ENCODE measurements at places on chromosomes 11 and 22.

GRCh38 chr11:26186389-26186788 lies 145.5 kb upstream of the ANO3 start:
- no peak for DNase-seq

GRCh38 chr11:112801025-112801816 lies 160.0 kb upstream of the NCAM1 start:
- no peak for DNase-seq

DNA sequence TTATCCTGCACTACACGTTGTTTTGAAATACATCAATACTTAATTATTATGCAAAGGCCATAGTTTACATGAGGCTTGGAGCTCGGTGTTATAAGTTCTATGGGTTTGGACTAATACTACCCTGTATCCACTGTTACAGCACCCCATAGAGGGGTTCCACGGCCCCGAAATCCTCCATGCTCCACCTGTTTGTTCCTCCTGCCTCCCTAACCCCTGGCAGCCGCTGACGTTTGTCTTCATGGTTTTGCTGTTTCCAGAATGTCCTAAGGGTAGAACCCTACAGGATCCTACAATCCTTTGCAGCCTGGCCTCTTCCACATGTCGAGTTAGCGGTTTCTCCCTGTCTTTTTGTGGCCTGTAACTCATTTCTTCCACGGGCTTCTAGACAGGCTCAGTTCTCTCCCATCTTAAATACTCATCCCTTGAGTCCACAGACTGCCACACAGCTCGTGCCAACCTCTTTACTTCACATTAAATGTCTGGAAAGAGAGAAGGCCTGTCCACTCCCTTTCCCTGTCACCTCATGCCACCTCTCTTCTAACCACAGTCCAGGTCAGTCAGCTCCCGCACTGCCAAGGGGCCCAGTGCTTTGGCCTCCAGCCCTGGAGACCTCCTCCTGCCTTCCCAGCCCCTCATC lies 42.4 kb upstream of the TH start:
- DNase-seq: no peak

- no peak for DNase-seq
These were observed 39.4 kb downstream of the OPCML start for GRCh38 chr11:133492895-133493294.

- DNase-seq: no peak
These were observed 3.3 kb downstream of the NPAT start for GRCh38 chr11:108218912-108219783.

DNA sequence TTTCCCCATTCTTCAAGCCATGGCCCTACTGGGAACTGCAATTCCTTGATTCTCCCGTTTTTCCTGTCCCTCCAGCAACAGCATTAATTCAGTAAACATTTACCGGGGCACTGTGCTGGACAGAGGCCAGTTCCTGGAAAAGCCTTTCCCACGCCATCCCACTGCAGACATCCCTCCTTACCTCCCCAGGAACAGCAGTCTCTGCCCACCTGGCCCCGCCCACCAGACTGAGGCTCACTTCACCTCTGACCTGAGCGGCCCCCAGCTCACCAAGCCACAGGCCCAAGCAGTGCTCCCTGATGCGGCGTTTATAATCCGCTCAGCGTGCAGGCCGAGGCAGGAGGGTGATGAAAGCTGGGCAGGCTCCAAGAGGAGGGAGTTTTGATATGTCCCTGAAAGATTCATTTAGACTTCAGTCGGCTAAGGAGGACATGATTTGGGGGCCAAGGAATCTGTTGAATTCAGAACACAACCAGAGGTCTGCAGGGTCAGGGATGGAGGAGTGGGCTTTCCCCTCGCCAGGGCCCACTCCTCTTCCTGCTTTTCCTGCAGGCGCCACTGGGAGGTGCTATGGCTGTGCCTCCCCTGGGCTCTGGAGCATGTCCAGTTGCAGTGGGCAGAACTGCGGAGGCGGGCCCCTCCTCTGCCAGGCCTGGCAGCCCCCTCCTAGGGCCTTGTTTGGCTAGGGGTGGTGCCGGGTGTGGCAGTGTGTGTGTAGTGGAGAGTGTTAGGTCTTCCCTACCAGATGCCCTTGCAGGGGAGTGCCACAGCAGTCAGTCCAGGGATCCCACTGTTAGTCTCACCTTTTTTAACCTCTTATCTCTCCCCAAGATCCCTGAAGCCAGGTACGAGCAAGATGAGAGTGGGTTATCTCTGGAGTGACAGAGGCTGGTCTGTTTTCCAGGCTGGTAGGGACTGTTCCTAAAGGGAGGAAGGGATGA lies 1.4 kb upstream of the TAGLN start:
- no peak for DNase-seq

GRCh38 chr11:94545264-94546161 lies 1.8 kb downstream of the FUT4 start:
- no peak for DNase-seq

- DNase-seq: no peak
These were observed 165.1 kb upstream of the NCAM1 start for GRCh38 chr11:112795911-112796649.

DNA sequence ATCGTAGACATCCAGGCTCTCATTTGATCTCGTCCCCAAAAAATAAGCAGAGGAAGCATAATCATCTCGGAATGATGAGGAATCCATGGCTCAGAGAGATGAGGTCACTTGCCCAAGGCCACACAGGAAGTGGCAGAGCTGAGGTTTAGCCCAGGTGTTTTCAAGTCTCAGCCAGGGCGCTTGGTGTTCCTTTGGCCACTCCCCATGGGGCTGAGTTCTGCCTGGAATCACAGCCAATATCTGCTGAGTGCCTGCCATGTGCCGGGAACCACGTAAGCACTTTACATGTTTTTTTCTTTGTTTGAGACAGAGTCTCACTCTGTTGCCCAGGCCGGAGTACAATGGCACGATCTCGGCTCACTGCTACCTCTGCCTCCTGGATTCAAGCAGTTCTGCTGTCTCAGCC lies 29.5 kb upstream of the MYH9 start:
- no peak for DNase-seq

- DNase-seq: peak; percentile 50
These were observed 20.7 kb downstream of the TNKS1BP1 start for GRCh38 chr11:57303990-57304579.

DNA sequence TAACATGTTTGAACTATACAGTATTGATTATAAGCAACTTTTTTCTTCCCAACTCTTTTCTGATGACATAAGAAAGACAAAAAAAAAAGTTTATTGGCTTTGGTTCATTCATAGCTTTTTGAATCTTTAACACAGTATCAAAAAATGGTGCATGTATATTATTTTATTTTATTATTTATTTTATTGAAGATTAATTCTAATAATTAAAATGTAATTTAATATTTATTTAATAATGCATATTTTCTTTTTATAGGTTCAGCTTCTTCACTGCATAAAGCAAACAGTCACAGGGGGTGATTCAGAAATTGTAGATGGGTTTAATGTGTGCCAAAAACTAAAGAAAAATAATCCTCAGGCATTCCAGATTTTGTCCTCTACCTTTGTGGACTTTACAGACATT lies 78.8 kb downstream of the BBOX1 start:
- DNase-seq: no peak

DNA sequence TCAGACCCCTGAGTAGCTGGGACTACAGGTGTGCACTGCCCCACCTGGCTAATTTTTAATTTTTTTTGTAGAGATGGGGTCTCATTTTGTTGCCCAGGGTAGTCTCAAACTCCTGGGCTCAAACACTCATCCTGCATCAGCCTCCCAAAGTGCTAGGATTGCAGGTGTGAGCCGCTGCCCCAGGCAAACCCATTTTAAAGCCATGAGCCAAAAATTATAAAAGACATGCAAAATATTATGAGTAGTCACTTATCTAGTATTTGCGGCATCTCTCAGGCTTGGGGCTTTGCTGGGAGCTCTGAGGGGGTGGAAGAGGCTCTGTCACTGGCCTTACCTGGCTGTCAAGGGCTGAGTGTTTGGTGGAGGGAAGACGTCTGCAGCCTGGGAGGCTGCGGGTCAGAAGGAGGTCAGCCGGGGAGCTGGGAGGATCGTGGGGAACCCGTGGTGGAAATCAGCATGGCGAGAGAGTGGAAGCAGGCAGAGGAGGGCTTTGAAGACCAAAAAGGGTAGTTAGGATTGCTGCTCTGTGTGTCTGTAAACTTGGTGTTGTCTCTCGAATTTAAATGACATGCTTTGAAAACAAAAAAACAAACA lies 69.1 kb upstream of the PARVG start:
- no peak for DNase-seq

DNA sequence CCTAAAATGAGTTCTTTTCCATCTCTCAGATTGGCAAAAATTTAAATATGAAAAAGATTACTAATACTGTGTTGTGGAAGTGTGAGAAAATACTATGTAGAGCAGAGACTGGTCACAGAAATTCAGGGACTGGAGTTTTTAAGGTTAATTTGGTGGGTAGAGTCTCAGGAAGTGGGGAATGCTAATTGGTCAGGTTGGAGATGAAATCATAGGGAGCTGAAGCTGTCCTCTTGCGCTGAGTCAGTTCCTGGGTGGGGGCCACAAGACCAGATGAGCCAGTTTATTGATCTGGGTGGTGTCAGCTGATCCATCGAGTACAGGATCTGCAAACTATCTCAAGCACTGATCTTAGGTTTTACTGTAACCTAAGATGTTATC lies 29.4 kb upstream of the TMEM86A start:
- DNase-seq: no peak

DNA sequence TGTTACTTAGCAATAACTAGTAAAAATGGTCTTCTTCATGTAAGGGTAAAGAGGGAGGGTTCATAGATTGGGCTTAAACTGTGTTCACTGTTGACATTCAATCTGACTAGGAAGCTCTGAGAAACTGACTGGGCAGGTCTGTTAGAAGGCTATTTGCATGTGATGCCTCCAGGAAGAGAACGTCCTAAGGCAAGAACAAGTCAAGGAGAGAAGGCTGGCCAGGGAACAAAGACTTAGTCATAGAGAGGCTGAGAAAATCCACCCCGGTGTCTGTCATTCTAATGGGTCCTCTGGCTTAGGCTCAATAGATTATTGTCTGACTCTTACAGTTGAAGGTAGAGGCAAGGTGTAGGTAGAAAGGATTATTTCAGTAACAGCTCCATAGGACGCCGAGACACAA lies 50.3 kb upstream of the CD44 start:
- DNase-seq: no peak

DNA sequence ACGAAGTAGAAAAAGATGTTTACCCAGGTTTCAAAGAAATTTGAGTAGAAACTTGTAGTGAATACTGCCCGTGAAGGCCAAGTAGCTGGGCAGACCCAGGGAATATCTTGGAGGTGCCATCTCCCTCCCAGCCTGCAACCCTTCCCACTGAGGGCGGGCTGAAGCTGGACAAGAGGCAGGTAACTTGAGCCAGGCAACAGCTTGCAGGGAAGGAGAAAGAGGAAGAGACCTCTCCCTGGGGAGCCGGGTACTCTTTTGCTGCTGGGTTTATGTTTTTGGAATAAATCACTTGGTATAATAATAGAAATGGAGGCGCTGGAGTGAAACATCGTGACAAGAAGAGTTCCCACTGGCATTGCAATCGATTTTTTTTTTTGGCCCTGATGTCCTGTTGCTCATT lies 49.4 kb upstream of the JAM3 start:
- peak; percentile 61 for DNase-seq

- DNase-seq: no peak
These were observed 8.3 kb downstream of the OR52E6 start for GRCh38 chr11:5833446-5833845.

DNA sequence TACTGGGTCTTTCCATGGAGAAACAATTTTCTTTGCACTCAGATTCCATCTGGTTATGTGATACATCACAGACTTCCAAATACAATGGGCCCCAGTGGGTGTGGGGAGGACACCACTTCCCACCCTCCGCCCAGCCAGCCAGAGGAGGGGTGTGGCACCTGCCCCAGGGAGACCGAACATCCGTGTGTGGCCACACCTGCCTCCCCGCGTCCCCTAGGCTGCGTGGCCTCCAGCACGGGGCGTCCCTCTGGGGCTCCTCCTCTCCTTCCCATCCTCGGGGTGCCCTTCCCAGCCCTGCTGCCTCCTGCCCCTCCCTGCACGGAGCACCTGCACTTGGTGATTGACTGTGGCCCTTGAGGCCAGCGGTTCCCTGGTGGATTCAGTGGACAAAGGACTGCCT lies 49.1 kb downstream of the CERK start:
- no peak for DNase-seq

DNA sequence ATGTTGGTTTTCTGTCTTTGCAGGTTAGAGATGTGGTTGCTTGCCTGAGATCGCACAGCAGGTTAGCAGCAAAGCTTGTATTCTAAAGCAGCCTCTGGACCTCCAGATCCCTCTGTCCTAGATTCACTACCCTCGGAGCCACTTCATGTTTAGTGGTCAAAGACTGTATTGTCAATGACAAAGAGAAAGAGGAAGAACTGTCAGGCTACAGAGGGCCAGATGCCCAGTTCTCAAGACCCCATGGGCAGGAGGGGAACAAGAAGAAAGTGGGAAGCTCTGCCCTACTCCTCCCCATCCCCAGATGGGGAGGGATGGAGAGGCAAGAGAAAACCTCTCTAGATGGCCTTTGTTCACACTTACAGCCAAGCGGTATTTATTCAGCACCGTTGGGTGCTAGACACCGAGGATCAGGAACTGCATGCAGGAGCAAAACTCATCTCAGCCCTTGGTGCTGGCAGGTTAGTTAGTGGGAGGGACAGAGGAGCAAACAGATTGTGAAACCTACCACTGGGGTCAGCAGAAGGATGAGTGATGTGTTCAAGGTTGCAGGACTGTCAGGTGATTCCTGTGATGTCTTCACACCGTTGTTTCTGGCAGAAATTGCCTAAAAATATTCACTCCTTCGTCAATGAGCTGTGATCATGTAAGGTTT lies 38.3 kb upstream of the PTPRJ start:
- DNase-seq: no peak

DNA sequence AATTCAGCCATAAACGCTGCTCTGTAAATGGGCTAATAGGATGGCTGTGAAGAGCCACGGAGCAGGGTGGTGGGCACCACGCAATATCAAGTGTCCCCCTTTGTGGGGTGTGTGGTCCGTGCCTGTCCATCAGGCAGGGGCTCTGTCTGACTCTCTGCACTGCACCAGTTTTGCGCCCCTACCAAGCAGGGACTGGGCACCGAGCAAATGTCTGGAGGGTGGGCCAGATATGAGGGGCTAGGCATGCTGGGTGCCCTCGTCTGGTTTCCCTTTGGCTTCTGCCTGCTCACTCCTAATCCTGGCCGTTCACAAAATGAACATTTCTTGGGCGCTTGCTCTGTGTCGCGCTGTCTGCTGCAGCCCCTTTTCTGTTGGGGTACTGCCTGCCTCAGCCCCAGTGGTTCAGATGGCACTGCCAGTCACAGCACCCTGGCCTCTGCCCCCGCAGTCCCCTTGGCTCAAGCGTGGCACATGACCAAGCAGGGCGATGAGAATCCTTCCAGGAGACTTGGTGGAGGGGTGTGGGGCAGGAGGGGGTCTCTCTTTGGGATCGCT lies 37.1 kb upstream of the CELSR1 start:
- DNase-seq: no peak

- no peak for DNase-seq
These were observed 37.3 kb downstream of the LRP5 start for GRCh38 chr11:68349461-68350249.

GRCh38 chr11:113147249-113147648 lies 167.1 kb upstream of the TTC12 start:
- no peak for DNase-seq

- no peak for DNase-seq
These were observed 31.6 kb downstream of the GUCY1A2 start for GRCh38 chr11:106986673-106987072.
